ENCODE measurements at places on chromosomes 6 and 20.

- no peak for DNase-seq
These were observed 25.1 kb downstream of the FKBP5 start for GRCh38 chr6:35663447-35664235.

- DNase-seq = peak; percentile 32
These were observed 36.3 kb upstream of the TGM2 start for GRCh38 chr20:38201356-38201755.

GRCh38 chr6:42507195-42507594 lies 55.5 kb upstream of the TRERF1 start:
- DNase-seq = no peak

- DNase-seq = no peak
These were observed 221.7 kb upstream of the TAB2 start for GRCh38 chr6:149095842-149096241.

GRCh38 chr6:160177220-160177619 lies 55.6 kb downstream of the SLC22A1 start:
- DNase-seq = no peak

Measured in fibroblast of the conjunctiva (primary cell).